ENCODE measurements at places on chromosomes 2 and 18.

- no peak for DNase-seq
Observed at GRCh38 chr2:24667542-24667941, 125.6 kb downstream of the PTRHD1 start.

- peak; percentile 44 for DNase-seq
Observed at GRCh38 chr2:223696719-223697118, 94.6 kb upstream of the SCG2 start.

GRCh38 chr2:182061739-182062138 lies 76.1 kb downstream of the PPP1R1C start:
- DNase-seq: no peak

GRCh38 chr2:55148269-55148668 lies 83.8 kb downstream of the CLHC1 start:
- DNase-seq: no peak

- no peak for DNase-seq
Observed at GRCh38 chr2:18395555-18395954, 164.9 kb downstream of the RDH14 start.

GRCh38 chr2:108370080-108370479 lies 7.7 kb upstream of the SULT1C4 start:
- no peak for DNase-seq

- no peak for DNase-seq
Observed at GRCh38 chr2:155972916-155973315, 359.6 kb downstream of the NR4A2 start.

DNA sequence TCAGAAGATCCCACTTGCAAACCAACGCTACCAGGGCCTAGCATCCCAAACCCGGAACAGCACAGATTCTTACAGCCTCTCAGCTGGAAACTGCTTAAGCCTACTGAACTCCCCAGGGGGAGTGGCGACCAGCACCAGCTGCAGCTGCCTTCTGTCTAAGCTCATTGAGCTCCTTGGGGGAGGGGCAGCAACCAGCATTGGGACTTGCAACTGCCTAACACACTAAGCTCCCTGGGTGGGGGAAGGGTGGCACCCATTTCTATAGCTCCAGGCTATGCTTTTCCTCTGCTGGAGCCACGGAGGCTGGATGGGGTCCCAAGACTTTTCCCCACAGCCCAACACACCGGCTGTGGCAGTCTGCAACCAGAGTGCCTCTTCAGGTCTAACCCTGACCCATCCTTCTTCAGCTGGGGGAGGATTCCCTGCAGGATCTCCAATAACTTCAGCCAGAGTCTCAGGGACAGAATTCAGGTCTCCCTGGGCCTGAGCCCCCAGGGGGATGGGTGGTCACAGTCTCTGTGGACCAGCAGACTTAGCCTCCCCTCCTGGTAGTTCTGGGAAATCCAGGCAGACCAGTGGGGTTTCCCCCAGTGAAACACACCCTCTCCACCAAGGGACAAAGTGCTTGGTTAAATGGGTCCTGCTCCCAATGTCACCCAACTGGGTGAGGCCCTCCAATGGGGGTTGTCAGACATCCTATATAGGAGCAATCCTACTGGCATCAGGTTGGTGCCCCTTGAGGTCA lies 45.9 kb upstream of the ITGA4 start:
- no peak for DNase-seq

- no peak for DNase-seq
Observed at GRCh38 chr2:117407746-117408145, 406.7 kb upstream of the DDX18 start.

- DNase-seq: peak; percentile 42
Observed at GRCh38 chr2:75098856-75099255, 100.5 kb downstream of the TACR1 start.

DNA sequence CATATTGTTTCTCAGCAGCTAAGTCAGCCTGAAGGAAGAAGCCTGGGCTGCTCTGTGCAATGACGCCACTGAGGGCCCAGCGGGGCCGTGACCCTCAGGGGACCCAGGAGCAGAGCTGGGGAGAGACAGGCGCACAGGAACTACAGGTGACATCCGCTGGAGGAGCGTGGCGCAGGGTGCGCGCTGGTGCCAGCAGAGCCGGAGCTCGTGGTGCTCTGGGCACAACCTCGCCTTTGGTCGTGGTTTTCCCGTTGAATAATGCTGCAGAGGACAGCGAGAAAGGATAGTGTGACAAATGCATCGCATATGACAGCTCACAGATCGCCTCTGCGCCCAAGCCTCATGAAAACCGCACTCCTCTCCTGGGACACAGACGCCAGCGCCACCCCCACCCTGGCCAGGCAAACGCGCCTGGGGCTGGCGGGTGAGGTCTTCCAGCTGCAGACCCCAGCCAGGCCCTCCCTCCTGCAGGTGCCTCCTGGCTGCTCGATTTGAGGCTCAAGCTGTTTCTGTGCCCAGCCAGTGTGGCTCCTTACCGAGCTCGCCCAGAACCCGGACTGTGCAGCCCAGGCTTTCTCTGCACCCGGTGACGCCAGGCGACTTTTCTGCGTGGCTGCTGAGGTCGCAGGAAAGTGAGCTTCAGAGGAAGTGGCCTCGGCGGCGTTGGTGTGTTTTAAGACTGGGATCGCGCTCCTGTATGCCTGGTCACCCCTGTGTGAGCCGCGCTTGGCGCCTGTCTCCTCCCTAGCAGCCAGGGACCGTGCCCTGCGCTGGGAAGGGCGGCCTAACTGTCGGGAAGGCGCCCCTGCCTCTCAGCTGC lies 583.1 kb upstream of the HS6ST1 start:
- DNase-seq: no peak

DNA sequence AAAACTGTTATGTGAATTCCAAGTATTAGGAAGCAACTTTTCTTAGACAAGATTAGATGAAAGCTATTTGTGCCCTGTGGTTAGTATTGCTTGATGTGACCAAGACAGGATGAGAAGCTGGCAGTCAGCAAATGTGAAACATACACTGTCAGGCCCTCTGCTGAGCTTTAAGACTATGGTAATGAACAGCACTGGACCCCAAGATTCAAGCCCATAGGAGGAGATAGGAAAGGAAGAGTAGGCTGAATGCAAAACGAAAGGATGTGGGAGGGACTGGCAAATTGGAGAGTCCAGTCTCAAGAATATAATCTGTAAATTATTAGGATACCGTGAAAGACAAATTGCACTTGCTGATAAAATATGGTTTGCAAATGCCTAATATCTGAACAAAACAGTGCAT lies 16.4 kb downstream of the BZW1 start:
- DNase-seq: no peak

- no peak for DNase-seq
Observed at GRCh38 chr2:232018181-232018580, 56.7 kb downstream of the DIS3L2 start.

- DNase-seq: no peak
Observed at GRCh38 chr2:3210257-3210656, 167.4 kb downstream of the EIPR1 start.

DNA sequence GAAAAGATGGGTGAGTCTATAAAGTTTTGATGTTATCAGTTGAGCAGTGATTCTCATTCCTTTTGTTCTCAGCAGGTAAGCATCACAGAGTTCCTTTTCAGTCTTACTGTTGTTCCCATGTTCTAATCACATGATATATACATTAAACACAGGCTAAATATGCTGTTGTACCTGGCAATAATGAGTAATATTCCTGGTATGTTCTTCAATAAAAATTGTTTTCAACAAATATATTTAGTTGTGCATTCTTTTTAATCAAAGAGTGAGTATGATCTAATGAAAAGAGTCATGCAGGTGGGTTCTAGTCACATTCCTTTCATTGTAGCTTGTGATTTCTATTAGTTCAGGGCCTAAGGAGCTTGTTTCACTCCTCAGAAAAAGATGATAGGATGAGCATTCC lies 288.3 kb upstream of the NETO1 start:
- DNase-seq: no peak

DNA sequence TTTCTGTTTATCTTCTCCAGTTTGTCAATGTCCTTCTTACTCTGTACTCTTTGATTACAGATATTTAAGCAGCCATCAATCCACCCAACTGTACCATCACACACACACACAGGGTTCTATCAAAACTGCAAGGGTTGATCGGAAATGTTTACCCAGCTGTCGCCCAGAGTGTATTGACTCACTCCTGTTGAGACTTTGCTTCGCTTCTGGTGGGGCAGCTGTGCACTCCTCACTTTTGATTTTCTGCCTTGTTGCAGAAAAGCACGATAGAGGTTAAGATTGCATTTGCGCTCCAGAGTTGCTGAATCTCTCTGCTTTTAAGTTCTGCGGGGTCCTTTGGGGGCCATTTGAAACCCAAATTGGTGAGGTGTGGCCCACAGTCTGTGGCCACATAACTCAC lies 216.2 kb downstream of the SETBP1 start:
- DNase-seq: no peak

DNA sequence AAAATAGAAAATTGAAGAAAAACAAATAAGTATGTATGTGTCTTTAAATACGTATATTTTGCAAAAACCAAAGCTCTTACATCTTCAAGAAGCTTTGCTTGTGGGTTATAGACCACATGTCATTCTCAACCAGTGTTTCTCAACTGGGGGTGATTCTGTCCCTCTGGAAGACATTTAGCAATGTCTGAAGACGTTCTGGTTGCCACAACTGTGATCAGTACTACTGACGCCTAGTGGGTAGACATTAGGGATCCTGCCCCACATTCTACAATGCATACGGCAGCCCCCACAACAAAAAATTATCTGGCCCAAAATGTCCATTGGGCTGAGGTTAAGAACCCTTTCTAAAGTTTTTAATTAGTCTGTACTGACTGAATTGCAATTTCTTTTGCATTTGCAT lies 48.4 kb downstream of the UNC50 start:
- DNase-seq: no peak

All from fibroblast of the aortic adventitia (primary cell).